Endothelial cell (in vitro differentiated cells): ENCODE measurements at places on chromosomes 5 and 9. TPM values are rescaled to one million over a fixed set of nuclear protein-coding genes. Genes with fewer than 3 reads are reported as not detected.

DNA sequence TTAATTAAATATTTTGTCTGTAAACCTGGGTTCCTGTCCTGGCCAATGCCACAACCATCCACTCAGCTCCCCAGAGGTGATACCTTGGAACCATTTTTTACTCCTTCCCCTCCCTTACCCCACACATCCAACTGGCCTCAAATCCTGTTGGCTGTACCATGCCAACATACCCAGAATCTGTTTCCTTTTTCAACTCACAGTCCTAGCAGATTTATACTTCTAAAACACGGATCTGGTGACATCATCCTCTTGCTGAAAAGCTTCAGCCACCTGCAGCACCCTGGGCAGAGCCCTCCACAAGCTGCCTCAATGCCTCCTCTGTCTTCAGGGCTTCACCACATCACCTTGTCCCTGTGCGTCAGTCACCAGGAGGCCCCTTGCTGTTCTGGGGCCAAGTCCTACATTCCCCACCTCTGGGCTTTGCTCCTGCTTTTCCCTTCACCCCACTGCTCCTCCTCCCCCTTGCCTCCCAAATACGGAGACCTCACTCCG is 14.9 kb downstream of the SEMA6A start:
- DNase-seq: no peak

DNA sequence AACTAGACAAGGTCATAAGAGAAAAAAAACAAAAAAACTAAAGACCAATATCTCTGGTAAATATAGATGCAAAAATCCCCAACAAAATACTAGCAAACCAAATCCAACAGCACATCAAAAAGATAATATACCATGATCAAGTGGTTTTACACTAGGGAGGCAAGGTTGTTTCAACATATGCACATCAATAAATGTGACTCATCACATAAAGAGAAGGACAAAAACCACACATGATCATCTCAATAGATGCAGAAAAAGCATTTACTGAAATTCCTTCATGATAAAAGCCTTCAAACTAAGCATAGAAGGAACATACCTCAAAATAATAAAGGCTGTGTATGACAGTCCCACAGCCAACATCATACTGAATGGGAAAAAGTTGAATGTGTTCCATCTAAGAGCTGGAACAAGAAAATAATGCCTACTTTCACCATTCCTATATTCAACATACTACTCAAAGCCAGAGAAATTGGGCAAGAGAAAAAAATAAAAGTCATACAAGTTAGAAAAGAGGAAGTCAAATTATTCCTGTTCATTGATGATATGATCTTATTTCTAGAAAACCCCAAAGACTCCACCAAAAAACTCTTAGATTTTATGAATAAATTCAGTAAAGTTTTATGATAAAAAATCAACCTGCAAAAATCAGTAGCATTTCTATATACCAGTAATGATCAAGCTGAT is 72.2 kb upstream of the FAM169A start:
- no peak for DNase-seq

DNA sequence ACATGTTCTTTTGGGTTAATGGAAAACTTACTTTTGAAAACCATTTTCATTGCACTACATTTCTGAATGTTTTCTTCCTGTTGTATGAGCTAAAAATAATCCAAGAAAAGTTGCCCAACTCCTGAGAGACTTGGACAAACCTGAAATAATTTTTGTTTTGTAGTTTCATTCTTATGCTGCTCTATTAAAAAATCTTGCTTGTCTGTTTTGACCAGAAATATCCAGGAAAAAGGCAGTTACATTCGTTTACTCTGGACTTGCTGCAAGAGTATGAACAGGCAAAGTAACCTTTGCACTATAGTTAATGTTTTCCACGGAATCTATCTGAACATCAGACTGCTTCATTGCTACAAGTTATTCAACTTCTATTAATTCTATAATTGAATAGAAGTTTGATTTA is 200.1 kb upstream of the DAB2 start:
- no peak for DNase-seq

DNA sequence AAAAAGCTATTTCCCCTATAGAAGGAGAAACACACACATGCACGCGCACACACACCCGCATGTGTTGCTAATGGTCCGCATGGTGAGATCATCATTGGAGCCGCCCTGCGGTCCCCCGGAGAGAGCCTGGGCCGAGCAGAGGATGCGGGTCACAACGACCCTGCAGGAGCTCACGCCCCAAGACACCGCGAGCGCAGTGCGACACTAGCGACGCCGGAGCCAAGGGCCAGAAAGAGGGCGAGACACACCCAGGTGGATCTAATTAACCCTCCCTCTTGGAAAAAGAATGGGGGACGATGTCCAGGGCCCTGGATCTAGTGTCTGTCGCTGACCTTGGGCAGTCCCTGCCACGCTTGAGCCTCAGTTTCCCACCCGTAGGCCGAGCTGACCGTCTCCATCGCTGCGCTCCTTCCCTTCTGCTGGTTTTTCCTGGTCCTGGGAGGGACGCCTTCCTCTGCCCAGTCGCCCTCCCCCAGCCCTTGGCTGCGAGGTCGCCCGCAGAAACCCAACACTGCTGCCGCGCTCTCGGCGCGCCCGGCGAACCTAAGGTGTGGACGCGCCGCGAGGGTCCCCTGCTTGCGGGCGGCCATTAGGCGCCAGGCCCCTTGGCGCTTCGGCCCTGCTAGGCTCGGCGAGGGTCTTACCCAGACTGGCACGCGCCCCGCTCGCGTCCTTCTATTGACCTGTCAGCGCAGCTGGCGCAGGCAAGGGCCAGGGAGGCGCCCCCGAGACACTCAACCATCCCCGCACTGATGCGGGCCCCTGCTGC is 47.5 kb upstream of the RNF20 start:
- peak; percentile 47 for DNase-seq

- peak; percentile 65 for DNase-seq
These were observed 305.8 kb downstream of the PDE4D start for GRCh38 chr5:59587489-59588337.

Gene SLC12A7
- total RNA-seq: 24.5 TPM

- no peak for DNase-seq
These were observed 5.6 kb upstream of the C9orf152 start for GRCh38 chr9:110213413-110214044.

GRCh38 chr5:157088342-157088990 is 20.4 kb downstream of the HAVCR2 start:
- DNase-seq: no peak

DNA sequence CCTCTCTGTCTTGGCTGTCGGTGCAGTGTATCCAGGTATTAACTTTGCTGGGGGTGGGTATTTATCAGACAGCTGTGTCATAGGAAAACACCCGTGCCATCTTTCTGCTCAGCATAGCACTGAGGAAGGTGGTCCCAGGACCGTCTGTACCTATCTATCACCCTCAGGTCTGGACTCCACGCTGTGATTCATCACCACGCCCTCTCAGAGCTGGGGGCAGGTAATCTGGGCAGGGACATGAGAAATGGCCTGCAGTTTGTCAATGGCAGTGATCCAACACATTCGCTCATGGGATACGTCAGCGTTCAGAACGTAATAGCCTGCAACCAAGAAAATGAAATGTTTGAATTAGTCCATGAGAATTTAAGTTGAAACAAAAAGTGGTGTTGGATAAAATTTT is 151.6 kb upstream of the MAP1B start:
- no peak for DNase-seq

Gene TPM2
- 173 TPM for total RNA-seq

DNA sequence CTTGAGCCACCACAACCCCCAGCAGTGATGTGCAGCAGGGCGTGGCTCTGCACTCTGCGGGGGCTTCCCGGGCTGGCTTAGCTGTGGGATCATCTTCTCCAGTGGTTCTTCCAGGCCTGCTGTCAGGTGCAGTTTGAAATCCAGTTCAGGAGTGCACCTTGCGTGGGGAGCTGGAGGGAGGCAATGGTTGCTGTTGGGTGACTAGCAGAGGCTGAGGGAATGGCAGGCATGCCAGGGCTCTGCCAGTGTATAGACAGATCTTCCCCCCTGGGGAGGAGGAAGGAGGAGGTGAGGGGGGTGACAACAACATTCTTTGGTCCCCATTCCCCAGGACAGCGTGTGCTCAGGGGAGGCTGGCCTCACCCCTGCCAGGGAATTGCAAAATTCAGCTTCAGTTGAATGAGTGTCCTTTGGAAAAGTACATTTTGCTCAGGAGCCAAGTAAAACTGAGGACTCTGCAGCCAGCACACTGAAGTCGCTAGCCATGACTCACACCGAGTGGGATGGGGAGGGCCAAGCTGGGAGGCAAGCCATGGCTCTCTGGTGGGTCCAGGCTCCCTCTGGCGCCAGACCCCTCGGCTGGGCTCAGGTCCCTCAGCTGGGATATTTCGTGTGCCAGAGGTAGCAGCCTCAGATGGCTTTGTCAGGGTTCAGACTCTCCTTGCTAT is 35.0 kb downstream of the ERGIC1 start:
- no peak for DNase-seq

Gene DDX4
- not detected for total RNA-seq

DNA sequence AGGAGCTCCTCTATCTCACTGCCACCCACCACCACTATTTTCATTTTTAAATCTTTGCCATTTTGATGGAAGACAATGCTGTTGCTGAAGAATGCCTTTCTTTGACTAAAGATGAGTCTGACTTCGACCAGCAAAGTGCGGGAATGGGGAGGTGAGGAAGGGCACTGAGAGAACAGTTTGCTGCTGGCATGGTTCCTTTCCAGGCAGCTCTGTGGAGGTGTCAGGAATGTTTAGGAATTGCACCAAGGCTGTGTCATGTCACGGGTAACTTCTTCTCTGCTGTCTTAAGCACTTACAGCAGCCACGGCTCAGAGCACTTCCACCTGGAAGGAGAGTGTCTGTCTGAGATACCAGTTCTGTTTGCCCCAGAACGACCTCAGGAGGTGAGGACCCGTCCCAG is 41.4 kb upstream of the SHB start:
- DNase-seq: no peak

DNA sequence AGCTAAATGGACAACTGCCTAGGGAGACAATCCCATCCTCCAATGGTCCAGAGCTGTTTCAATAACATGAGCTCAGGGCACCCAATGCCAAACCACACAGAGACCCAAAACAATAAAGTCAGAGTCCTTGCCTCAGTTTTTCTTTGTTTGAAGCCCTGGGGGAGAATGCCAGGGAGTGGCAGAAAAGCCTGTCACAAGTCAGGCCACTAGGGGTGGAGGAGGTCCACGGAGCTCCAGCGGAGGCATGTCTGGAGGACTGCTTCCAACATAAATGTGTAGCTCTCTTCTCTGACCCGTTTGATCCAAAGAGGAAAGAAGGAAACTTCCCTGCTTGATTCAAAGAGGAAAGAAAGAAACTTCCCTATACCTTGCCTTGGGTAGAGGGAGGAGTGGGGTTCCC is 175.3 kb downstream of the HSPA4 start:
- DNase-seq: no peak
